ENCODE measurements at places on chromosomes 2 and 18. TPM values are rescaled to one million over a fixed set of nuclear protein-coding genes. Genes with fewer than 3 reads are reported as not detected.

- DNase-seq = no peak
Observed at GRCh38 chr2:3598912-3599854, 4.3 kb downstream of the COLEC11 start.

DNA sequence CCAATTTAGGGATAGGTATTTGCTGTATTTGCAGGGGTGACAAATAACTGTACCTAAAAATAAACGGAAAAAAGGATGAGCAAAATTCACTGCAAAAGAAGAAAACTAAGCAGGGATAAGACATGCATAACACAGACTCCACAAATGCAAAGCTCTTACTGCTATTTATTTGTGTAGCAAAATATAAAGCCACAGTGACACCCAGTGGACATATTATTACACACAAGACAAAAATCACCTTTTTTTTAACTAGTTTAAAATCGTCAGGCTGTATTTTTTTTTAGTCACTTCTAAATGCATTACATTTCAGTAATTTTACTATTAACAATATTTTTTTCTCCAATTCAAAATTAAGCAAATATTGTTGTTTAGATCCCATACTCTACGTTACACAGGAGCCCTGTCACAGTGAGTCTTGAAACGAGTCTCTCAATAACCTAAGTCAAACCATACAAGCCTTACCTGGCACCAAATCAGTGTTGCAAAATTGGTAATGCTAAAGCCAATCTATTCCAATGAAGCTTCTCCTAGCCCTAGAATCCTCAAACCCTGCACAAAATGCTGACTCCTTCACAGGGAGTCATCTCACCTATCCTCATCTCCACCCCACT, 23.7 kb downstream of the METTL4 start:
- no peak for DNase-seq

DNA sequence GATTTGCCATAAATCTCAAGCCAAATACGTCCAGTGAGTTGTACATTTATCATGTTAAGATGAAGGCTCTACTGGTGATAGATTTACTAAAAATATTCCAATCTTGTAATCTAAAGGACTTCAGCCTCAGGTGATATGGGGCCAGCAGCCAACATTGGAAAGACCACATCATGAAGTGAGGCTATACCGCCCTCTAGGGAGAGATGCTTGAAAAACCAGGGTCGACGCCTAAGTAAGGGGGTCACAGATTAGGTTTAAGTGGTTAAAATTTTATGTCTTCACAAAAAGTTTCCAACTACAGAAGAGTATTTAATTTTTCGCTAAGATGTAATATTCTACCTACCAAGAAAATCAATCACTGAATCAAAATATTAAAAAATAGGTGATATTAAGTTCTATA, 33.3 kb downstream of the DOCK10 start:
- no peak for DNase-seq

DNA sequence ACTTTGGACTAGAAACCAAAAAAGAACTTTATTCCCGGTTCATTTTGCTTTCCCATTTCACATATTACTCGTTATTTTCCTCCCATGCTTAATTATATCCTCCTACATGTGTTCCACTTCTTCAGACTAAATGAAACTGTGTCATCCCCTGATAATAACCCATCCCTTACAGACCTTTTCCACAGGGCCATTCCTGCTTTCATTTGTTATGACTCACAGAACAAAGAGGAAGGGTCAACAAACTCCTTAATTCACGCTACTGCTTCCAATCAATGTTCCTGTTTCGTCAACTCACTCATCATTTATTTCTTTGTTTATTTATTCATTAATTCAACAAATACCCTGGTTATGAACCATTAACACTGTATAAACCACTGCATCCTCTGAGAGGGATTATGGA, 104.5 kb downstream of the ZEB2 start:
- DNase-seq = no peak

- no peak for DNase-seq
Observed at GRCh38 chr2:75428060-75428459, 132.7 kb downstream of the EVA1A start.

DNA sequence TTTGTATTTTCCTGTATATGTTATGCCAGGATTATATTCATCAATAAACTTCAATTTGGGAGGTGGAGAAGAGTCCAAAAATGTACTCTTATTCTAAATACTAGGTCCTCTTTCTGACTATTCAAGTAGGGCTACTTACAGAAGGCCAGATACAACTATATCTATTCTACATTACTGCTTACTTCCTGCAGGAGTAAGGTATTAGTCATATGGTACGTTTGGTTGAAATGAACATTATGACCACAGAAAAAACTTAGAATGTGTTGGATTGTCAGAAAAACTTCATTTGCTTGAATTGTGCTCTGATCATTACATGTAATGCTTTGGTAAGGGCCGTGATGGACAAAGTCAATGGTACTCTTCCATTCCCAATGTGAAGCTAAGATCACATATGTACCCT, 35.0 kb downstream of the STAT4 start:
- DNase-seq = no peak

Gene MCFD2
- total RNA-seq = 66.1 TPM

Gene TEKT4
- 0.16 TPM for total RNA-seq

DNA sequence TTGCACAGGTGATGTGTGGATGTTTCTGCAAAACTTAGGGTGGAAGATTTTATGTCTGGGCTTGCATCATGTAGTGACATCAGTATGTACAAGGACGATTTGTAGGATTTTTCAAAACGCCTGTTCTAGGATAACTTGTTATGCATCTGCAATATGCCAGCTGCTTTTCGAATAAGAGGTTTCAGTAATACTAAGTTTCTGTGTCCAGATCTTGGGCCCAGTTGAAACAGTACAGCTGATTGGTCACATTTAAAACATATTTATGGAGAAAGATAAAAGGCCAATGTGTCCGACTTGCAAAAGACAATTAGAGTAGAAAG, 1.2 kb downstream of the PTPN4 start:
- no peak for DNase-seq

GRCh38 chr18:59802031-59802430, 97.8 kb upstream of the PMAIP1 start:
- DNase-seq = no peak

Gene TDRD15
- total RNA-seq = not detected

GRCh38 chr18:35564795-35565453, 16.6 kb upstream of the GALNT1 start:
- DNase-seq = no peak
